ENCODE measurements at places on chromosomes 16 and 17.

- DNase-seq, result no peak
These were observed 161.0 kb downstream of the CBLN1 start for GRCh38 chr16:49120631-49121030.

DNA sequence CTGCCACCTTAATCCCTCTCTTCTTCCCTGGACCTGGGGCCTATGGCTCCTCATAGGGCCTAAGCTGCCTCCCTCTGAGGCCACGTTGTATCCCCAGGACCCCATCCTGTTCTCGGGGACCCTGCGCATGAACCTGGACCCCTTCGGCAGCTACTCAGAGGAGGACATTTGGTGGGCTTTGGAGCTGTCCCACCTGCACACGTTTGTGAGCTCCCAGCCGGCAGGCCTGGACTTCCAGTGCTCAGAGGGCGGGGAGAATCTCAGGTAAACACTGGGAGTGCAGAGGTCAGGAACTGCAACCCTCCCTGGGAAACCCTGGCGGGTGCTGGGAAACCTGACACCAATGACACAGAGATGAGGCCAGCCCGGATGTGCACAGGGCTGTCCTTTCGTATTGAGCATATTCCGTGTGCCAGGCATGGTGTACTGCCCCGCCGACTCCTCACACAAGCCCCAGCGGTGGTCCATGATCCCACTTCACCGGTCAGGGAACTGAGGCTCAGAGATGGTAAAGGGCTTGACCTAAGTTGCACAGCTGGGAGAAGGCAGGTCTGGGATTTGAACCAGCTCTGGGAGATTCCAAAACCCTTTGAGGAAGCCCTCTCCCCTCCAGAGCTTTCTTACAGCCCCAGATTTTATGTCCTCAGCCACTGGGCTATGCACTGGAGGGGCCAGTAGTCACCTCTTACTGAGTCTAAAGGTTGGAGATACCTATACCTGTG, 22.9 kb downstream of the ANKRD40 start:
- DNase-seq, result no peak

DNA sequence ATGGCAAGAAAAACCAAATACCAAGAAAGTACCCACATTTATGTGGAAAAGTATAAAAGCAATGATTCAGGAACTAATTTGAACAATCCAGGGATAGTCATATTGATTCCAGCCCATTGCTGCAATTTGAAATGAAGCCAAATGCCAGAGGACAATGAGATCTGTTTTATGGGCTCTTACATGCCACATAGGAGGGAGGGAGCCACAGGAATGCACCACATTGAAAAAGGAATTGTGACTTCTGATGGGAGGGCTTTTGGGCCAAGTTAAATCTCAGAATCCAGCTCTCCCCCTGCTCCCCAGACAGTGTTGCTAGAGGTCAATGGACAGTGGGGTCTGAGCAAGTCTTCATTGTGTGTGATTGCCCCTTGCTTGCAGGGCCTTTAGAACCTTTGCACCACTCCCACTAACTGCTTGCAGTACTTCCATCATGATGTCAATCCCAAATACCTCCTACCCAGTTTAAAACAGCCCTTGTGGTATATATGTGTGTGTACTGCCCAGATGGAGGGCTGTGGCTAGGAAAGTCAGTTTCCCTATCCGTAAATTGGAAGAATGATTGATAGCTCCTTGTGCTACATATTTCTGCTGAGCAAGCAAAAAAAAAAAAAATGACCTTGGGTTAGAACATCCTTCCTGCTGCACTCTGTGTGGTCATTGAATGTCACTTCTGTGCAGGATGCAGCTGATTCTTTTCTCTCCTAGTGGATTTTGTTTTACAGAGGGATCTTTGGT, 406.8 kb downstream of the UTP18 start:
- no peak for DNase-seq

GRCh38 chr17:4879601-4880000, 19.7 kb upstream of the C17orf107 start:
- no peak for DNase-seq

DNA sequence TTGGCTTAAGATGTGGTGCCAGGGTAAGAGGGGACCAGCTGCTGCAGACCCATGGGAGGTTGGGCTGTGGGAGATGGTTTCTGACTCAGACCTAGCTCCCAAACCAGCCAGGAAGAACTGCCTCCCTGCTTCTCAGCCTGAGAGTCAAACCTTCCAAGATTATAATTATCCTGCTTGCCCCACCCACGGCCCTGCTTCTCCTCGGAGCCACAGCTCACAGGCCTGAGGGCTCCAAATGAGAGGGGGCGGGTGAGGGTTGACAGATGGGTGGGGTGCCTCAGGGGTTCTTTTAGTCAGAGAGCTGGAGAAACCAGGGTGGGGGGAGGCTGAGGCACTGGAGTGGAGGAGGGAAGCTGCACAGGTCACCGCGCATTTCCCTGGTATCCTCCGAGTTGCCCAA, 28.7 kb upstream of the GRIN2A start:
- DNase-seq, result no peak

DNA sequence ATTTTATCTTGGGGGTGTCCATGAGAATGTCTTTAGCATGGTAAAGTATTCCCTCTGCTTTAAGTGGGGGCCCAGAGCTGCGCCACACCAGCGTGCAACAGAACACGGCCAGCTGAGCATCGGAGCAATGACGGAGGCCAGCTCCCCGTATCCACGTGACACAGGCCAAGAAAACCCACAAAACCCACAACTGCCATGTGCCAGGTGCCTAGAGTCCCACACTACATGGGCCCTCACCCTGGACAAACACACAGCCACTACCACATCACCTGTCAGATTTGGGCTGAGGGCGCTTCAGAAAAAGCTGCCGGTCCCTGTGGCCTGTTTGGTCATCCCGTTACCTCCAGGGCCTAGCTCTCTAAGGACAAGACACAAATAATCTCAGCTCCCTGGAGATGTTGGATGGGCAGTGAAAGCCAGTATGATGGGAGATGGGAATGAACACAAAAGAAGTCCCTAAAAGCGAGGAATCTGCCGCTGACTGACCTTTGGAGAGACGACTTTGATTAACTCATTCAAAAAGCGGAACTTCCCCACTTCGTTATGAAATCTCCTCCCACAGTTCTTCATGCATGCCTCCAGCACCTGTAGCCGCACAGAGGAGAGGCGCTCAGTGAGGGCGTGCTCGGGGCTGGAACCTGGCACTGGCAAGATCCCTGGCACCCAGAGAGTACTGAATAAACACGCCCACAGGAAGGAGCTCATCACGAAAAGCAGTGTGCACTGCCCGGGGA, 17.1 kb downstream of the GGA3 start:
- no peak for DNase-seq

DNA sequence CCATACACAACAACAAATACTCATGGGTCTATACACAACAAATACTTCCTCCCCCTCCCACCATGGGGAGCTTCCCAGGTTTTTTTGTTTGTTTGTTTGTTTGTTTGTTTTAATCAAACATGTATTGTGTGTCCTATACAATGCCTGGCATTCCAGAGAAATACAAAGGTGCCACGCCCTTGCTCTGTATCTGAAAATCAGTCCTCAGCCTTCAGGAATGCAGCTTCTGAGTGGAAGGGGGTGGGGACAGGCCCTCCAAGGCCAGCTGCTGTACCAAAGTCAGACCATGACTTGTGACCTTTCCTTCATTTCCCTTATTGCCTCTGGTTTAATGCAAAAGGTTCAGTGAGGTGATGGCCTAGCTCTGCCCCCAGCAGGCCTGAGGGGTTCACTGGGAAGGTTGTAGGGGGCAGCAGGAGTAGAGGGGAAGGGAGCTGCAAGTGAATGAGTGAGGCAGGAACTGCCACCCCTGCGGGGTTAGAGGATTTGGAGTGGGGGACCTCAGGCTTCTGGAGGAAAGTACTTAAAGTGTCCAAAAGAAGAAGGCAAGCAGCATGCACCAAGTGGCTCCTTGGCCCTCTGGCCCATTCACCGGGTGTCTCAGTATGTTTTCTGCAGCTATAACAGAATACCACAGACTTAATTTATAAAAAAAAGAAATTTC, 105.2 kb downstream of the CLEC16A start:
- no peak for DNase-seq

DNA sequence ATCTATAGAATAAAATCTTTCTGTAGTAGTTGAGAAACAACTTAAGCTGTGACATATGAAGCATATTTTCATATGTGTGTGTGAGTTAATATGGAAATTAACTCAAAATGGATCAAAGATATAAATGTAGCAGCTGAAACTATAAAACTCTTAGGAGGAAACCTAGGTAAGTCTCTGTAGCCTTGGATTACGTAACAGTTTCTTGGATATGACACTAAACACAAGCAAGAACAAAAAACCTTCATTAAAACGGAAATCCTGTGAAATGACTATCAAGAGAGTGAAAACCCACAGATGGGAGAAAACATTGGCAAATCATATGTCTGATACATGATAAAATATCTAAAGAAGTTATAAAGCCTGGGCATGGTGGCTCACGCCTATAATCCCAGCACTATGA, 104.4 kb downstream of the VPS53 start:
- no peak for DNase-seq

DNA sequence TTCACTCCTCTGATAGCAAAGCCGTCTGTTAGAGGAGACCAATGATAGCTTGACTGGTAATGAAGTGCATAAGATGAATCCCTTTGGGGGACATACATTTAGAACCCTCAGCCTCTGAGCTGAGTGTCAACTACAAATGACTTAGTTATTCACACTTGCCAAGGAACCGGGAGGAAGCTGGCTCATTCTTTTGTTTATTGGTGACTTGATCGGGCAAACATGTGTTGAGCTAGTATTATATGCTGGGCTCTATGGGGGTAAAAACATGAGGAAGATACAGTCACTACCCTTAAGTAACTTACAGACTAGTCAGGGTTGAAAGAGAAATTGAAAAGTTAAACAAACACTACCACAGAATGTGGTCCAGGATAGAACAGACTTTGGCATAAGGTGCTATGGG, 3.0 kb downstream of the CCL16 start:
- no peak for DNase-seq

DNA sequence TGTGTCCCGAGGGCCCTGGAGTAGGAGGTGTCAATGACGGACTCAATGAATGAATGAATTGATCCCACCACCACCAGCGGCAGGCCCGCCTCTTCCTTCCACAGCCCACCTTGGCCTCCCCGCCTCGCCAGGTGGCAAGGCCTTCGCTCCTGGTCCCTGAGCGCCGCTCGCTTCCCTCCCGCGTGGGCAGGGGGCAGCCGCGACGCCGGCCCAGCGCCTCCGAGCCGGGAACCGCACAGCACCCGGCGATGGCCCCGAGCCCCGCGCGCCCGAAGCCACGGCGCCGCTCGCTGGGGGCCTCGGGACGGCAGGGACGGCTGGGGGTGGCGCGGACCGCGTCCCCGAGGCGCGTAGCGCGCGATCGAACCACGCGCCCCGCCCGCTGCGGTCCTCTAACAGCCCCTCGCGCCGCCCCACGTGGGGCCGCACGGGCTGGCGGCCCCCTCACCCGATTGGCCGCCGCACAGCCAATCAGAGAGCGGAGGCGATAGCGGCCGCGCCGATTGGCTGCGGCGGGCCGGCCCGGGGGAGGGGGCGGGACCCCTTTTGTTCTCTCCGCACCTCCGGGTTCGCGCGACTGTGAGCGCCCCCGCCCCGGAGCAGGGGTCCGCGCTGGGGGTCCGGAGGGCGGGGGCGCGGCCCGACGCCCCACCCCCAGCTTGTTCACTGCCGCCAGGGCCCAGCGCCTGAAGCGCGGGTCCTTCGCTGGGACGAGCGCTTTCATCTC, 31.4 kb downstream of the ACTG1 start:
- DNase-seq, result no peak

DNA sequence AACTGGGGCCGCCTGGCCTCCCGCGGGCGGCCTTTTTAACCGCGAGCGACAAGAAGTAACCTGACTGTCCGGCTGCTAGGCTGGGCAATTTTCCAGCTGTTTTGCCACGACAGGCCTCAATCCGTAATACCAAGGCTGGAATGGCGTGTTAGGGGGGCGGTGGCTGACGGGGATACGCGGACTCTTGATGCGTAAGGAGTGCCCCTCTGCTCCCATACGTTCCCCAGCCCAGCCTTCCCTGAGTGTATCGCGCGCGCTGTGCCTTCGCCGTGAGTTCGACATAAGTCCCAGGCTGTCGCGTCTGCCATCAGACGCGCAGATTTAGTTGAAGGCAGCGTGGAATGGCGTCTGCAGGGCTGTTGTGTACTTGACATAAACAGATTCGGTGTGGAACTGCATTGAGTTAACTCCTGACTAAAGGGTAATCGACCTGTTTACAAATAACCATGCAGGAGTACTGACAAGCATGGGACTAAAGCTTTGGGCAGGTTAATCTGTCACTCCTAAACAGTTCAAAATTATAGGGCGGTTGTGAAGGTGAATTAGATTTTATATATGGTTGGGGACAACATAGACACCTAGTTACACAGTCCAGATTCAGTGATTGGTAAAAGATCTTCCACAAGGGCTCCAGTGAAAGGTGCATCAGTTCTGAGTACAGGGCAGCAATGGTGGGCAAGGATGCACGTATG, 16.6 kb upstream of the ERN1 start:
- DNase-seq, result peak; percentile 27

GRCh38 chr16:65834688-65835087, 531.8 kb upstream of the CDH5 start:
- no peak for DNase-seq

- no peak for DNase-seq
These were observed 281.5 kb downstream of the HS3ST3A1 start for GRCh38 chr17:13320046-13320785.

GRCh38 chr17:27284811-27285415, 9.0 kb upstream of the WSB1 start:
- DNase-seq, result no peak

- no peak for DNase-seq
These were observed 6.3 kb upstream of the NETO2 start for GRCh38 chr16:47150067-47150466.

DNA sequence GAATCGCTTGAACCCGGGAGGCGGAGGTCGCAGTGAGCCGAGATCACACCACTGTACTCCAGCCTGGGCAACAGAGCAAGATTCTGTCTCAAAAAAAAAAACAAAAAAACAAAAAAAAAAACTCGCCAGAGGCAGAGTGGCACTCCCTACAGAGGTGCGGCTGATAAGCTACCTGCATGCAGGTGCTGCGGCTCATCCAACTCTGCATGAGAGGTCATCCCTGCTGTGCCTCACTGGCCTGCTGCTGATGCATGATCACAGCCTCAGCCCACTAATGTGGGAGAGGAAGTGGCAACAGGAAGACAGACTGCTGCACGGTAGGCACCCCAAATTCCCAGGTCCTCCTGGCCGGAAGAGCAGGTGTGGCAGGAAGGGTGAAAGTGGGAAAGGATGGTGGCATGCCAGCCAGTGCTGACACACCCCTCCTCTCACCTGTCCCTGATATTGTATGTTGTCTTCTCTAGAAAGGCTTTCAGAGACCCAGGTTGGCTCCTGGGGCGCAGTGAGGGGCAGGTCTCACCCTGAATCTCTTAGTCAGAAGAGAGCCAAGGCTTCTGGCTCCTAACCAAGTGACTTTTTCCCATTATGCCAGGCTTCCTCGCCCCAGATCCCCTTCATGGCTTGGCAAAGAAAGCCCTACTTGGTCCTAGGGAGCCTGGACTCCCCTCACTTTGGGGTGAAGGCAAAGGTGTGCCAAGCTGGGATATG, 11.8 kb downstream of the NXPH3 start:
- DNase-seq, result no peak

DNA sequence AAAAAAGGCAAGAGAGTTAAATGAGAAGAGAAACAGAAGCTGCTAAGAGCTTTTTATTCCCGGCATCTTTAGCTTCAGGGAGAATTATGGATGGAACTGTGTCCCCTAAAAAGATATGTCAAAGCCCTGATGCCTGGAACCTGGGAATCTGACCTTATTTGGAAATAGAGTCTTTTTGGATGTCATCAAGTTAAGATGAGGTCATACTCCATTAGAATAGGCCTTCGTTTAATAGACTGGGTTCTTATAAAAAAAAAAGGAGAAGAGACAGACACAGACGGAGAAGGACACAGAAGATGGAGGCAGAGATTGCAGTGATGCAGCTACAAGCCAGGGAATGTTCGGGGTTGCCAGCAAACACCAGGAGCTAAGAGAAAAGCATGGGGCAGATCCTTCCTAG, 24.6 kb downstream of the CACNG4 start:
- no peak for DNase-seq
